ENCODE measurements at places on chromosomes 7 and 10. TPM values are rescaled to one million over a fixed set of nuclear protein-coding genes. Genes with fewer than 3 reads are reported as not detected.

GRCh38 chr10:88226891-88227290 lies 356.2 kb downstream of the RNLS start:
- DNase-seq, result no peak

- no peak for DNase-seq
Observed at GRCh38 chr10:132688580-132689420, 97.1 kb downstream of the NKX6-2 start.

GRCh38 chr7:98165827-98166667 lies 45.2 kb upstream of the BHLHA15 start:
- peak; percentile 85 for DNase-seq

Gene GPNMB
- 0.52 TPM for total RNA-seq

Gene RBM20
- 0.29 TPM for total RNA-seq

Gene MEOX2
- total RNA-seq, result 0.19 TPM

Gene GPR15LG
- not detected for total RNA-seq

GRCh38 chr7:143329471-143330170 lies 13.7 kb downstream of the CLCN1 start:
- DNase-seq, result no peak

- no peak for DNase-seq
Observed at GRCh38 chr7:117008886-117009531, 55.7 kb downstream of the ST7 start.

- DNase-seq, result peak; percentile 24
Observed at GRCh38 chr10:48234787-48235186, 39.7 kb downstream of the FRMPD2 start.

GRCh38 chr10:909831-910230 lies 21.7 kb downstream of the LARP4B start:
- no peak for DNase-seq

DNA sequence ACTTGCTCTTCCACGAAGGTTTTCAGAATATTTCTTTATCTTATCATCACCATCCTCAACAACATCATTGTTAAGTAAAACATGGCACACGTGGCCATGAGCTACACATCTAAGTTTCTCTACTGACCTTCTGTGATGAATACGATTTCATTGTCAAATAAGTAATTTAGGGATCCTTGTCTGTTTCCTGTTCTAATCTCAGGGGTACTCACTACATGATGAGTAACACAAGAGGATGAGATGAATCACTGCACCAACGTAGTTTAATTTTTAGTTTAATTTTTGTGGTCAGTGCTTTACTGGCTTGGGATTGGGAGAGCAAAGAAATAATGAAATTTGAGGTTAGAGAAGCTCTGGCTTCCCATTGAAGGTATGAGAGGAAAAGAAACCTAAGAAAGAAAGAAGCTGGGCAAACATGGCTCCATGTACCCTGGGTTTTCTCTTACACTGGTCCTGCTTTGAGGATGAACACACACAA lies 461.9 kb upstream of the KLF6 start:
- no peak for DNase-seq

Gene C10orf53
- total RNA-seq, result not detected

DNA sequence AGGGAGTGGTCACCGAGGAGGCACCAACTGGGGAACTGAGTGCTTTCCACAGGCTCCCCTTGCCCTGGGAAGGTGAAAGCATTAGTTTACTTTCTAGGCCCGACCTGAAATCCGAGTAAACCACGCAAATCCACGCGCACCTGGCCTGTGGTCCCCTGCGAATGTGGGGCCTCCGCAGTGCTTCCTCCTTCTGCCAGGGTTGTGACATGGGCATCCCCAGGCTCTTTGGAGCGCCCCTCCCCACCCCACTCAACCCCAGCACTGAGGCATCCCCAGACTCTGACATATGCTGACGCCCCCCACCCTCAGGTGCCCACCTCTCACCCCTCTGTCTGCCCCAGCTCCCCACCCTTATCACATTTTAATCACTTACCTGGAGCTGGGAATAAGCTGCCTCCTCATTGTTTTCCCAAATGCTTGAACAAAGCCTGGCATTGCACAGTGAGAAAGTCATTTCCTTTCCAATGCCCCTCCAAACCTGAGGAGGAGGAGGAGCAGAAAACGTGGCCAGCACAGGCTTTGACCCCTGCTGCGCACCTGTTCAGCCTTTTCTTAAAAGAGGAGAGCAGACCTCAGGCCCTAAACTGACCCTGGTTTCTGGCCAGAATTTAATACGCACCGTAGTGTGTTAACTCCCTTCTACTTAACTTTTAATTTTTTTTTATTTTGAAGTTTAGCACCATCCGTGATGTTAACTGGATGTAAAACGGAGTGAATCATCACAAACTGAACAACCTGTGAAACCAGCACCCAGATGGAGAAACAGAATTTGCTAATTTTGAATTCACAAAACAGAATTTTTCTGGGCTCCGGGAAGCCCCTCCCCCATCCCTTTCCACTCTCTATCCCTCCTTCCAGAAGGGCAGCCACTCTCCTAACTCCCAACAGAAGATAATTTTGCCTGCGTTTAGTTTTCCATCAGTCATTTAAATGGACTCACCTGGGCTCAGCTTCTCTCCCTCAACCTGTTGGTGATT lies 129.4 kb downstream of the WDR11 start:
- no peak for DNase-seq

- DNase-seq, result no peak
Observed at GRCh38 chr7:108407676-108408075, 48.6 kb downstream of the NRCAM start.

DNA sequence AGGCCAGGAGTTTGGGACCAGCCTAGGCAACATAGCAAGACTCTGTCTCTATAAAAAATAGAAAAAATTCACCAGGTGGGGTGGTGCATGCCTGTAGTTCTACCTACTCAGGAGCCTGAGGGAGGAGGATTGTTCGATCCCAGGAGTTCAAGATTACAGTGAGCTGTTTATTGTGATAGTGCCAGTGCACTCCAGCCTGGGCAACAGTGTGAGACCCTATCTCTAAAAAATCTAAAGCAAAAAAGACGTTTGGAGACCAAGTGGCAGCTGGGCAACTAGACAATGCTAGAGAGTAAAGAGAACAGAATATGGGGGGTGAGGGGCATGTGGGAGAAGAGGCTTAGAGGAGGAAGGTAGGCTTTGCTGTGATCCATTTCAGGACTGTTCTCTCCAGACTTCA lies 1.4 kb downstream of the PDSS1 start:
- DNase-seq, result no peak

GRCh38 chr7:111558991-111559390 lies 3.3 kb downstream of the IMMP2L start:
- no peak for DNase-seq

- DNase-seq, result no peak
Observed at GRCh38 chr7:154996756-154997155, 6.2 kb downstream of the PAXIP1 start.

Gene LIPF
- not detected for total RNA-seq

Gene DNAJC12
- total RNA-seq, result 2.9 TPM

Gene JAZF1
- total RNA-seq, result 21.8 TPM

DNA sequence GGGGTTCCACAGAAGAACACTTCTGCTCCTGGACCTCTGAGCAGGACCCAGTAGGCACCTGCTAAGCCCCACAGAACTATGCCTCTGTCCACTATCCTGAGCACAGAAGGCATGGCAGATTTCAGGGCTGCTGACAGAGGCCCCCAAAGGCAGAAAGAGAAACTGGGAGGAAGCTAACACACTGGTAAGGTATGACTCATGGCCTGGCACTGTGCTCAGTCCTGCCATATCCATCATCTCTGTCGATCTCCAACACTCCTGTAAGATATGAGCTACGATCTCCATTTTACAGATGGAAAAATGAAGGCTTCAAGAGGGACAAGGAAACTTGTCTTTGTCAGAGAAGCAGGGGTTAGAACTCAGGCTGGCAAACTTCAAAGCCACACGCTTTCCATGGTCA lies 62.2 kb downstream of the GRID1 start:
- no peak for DNase-seq

Data from H1 (cell line).